ENCODE measurements at places on chromosomes 7 and 10.

- no peak for DNase-seq
Measured at GRCh38 chr7:84258628-84259027, 64.0 kb upstream of the SEMA3A start.

DNA sequence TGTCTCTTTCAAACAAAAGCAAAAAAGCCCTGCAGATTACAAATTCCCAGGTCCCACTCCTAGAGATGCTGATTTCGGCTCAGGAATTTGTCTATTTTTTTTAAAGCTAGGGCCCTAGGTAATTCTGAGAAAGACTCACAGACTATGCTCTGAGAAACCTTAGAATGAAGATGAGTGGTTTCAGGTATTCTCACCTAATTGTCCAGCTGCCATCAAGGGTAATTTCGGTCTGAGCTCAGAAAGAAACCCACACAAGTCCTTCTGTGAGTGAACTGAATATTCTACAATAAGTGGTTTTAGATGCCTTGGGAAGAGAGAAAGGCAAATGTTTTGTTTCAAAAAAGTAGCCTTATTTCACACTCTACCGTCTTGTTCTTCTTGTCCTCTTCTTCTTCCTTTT lies 45.7 kb downstream of the DCLRE1A start:
- DNase-seq = no peak

- peak; percentile 11 for DNase-seq
Measured at GRCh38 chr7:22001345-22002004, 55.8 kb upstream of the CDCA7L start.

DNA sequence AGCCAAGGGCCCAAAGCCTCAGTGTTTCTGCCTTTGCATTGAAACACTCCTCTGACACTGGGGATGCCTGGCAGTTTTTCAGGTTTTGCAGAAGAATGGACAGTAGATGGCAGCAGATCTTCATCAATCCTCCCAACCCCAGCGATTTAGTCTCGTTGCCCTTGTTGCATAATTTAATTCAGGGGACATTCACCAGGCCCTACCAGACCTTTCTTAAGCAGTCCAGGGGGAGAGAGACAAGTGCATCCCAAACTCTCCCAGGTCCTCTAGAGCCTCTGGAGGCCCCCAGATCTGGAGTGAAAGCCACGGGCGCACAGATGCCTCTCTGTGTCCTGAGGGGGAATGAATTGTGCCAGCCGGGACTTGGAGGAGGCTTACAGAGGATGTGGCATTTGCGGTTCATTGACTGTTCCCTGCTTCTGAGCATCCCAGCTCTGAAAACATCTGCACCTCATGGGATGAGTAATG lies 29.6 kb downstream of the MINDY4 start:
- no peak for DNase-seq

DNA sequence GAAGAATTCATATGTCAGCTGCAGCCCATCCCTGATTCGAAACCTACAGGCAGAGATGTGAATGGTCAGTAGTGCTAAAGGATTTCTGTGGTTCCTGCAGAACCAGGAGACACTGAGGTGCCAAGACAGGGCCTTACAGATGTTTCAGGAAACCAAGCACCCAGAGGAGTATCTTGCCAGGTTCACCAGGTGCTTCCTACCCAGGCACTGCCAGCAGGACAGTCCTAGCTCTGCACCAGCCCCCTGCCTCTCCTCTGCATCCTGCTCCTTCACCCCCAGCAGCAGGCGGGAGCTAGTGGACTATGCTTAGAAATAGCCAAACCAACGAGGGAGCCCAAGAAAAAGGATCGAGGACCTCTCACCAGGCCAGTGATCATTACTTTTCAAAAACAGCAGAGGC lies 4.2 kb upstream of the IKZF1 start:
- no peak for DNase-seq
